ENCODE measurements at places on chromosomes 7 and 10. TPM values are rescaled to one million over a fixed set of nuclear protein-coding genes. Genes with fewer than 3 reads are reported as not detected.

DNA sequence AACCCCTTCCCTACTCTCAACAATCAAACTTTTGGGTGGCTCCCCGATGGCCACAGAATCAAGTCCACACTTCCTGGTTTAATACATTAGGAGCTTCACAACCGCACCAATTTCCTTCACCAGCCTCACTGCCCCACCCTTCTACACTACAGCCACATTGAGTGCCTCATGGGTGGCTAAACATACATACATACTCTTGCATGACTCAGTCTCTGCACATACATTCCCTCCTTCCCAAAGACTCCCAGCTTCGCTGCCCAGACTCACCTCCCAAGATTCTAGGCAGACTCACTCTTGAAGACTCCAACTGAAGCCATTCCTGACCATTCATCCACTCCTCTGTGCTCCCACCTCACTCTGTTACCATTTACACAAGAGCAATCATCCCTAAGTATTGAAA, 15.9 kb downstream of the VPS41 start:
- H3K27me3 ChIP-seq, result no peaks in the 10 kb centered on the region
- H3K36me3 ChIP-seq, result no peaks in the 10 kb centered on the region
- H3K4me3 ChIP-seq, result no peak overlapping the region
- H3K27ac ChIP-seq, result no peak overlapping the region

DNA sequence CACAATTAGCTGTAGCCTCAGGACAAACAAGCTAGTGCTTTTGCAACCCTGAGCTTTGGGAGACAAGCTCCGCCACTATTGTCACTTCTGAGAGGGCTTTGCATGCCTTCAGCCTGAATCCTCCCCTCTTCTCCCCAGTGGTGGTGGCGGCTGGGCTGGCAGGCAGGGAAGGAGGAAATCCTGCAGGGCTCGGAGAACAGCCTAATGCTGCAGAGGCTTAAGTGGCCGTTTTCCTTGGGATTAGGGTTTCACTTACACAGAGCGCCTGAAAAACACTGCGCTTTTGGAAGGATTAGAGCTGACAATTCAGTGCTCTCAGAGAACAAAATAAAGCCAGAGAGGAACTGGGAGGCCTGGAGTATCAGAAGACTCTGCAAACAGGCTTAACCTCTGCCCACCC, 71.3 kb downstream of the PAX2 start:
- no peak overlapping the region for H3K4me3 ChIP-seq
- H3K36me3 ChIP-seq, result no peaks in the 10 kb centered on the region
- no peak overlapping the region for H3K27ac ChIP-seq
- DNase-seq, result no peak
- H3K4me1 ChIP-seq, result no peaks in the 10 kb centered on the region
- peaks cover 96% of the 10 kb centered on the region for H3K27me3 ChIP-seq

- peaks cover 7% of the 10 kb centered on the region for H3K4me1 ChIP-seq
- peak overlapping the region; percentile 80 for H3K27ac ChIP-seq
- H3K4me3 ChIP-seq, result no peak overlapping the region
Observed at GRCh38 chr10:43355749-43356371, 15.6 kb upstream of the FXYD4 start.

- no peak overlapping the region for H3K27ac ChIP-seq
- H3K4me3 ChIP-seq, result no peak overlapping the region
- no peaks in the 10 kb centered on the region for H3K4me1 ChIP-seq
Observed at GRCh38 chr7:45220846-45221618, 63.4 kb downstream of the RAMP3 start.

- no peaks in the 10 kb centered on the region for H3K4me1 ChIP-seq
- H3K4me3 ChIP-seq, result no peak overlapping the region
- no peak overlapping the region for H3K27ac ChIP-seq
- DNase-seq, result no peak
- no peaks in the 10 kb centered on the region for H3K36me3 ChIP-seq
- no peaks in the 10 kb centered on the region for H3K27me3 ChIP-seq
Observed at GRCh38 chr10:12768156-12769100, 233.1 kb downstream of the CCDC3 start.

DNA sequence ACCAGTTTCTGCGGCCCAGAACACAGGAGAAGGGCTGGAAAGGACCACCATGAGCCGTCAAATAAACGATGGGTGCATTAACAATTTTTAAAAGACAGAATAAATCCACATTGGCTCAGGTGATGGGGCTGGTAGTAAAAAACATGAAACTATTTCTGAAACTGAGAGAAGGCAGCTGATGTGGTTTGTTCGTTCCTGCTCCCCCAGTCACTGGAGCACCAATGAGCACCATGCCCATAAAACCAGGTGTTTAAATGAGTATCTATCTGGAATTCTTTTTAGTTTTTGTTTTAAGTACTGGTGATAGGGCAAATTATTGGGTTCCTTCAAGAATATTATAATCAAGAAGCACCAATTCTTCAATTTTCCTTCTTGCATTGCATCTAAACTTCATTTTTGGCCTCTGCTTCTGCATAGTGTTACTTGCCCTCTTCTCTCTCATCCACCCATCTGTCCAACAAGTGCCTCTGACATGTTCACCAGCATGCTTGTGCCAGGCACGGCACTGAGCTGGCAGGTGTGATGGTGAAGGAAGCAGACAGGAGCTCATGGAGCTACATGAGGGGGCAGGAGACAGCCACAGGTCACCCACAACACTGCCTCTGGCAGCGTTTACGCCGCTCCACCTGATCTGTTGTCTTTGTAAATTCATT, 65.5 kb downstream of the LARP4B start:
- H3K4me3 ChIP-seq, result no peak overlapping the region
- DNase-seq, result no peak
- no peaks in the 10 kb centered on the region for H3K27me3 ChIP-seq
- H3K36me3 ChIP-seq, result peaks cover 31% of the 10 kb centered on the region
- no peaks in the 10 kb centered on the region for H3K4me1 ChIP-seq
- no peak overlapping the region for H3K27ac ChIP-seq

- no peaks in the 10 kb centered on the region for H3K36me3 ChIP-seq
- H3K27ac ChIP-seq, result no peak overlapping the region
- H3K4me3 ChIP-seq, result no peak overlapping the region
- no peak for DNase-seq
- H3K4me1 ChIP-seq, result no peaks in the 10 kb centered on the region
- H3K27me3 ChIP-seq, result no peaks in the 10 kb centered on the region
Observed at GRCh38 chr7:106045586-106045985, 66.5 kb downstream of the SYPL1 start.

DNA sequence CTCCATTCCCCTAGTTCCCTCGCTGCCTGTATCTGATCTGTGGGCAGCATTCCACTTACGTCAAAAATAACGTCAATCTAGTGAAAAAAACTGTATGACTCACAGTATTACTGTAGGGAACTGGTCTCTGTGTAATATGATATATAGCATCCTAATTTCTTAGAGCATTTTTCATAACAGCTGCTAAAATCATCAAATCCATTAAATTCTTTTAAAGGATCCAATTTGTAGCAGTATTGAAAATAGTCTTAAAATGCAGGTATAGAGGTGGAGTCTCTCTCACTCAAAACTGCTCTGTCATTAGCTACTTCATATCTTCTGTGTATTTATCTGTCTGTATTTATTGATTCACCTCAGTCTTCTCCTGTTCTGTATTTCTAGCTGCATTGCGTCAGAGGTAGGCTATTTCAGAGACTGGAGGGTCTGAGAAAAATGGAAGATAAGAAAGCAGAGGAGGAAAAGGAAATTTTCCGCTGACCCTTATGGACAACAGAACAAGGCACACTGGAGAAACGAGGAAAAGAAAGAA, 59.9 kb downstream of the PON1 start:
- H3K4me1 ChIP-seq, result no peaks in the 10 kb centered on the region
- no peaks in the 10 kb centered on the region for H3K27me3 ChIP-seq
- no peak overlapping the region for H3K4me3 ChIP-seq
- H3K36me3 ChIP-seq, result no peaks in the 10 kb centered on the region

SPOCK2 gene
- 11.7 TPM for total RNA-seq

COL17A1 gene
- 166 TPM for total RNA-seq
